ENCODE measurements at places on chromosomes 12 and 14.

DNA sequence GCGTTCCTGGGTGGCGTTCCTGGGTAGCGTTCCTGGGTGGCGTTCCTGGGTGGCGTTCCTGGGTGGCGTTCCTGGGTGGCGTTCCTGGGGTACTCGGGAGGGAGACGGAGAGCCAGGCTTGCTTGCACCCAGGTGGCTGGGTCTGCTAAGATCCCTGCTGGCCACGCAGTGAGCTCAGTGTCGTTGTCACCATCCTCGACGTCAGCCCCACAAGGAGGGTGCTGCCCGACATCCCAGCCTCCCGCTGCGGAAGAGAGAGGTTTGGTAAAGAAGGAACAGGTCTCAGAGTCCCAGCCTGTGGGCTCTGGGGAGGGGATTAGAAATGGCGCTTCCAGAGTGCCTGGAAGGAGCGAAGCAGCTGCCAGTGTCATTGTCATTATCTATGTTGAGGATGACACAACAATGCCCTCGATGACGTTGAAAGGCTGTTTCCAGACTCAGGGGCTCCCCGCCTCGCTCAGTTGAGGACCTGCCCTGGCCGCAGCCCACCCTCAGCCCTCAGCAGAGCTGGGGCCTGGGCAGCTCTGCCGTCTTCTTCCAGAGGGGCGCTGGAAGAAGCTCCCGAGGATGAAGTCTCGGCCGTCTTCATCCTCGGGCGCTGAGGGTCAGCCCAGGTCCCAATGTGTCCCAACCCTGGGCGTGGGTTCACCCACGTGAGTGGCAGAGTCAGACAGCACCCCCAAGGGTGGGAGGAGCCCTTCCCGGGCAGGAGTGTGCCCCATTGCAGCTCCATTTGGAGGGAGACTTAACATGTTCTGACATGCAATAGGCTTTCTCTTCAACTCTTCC, 328.8 kb downstream of the ADGRD1 start:
- DNase-seq: peak; percentile 7

DNA sequence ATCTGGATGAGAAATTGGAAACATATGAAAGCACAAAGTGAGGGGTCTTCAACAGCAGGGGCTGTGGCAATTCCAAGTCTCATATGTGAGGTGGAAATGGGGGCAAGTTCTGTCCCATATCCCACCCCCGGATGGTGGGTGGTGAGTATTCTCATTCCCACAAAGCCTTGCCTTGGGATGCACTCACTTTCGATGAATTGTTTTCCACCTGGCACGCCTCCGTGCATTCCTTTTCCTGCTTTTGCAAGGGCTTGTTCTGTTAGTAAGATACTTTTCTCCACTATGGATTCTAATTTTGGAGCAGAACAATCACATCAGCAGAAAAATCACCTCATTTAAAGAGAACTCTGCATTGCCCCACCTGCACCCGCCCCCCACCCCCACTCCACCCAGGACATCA, 3.1 kb downstream of the LACRT start:
- DNase-seq: no peak

DNA sequence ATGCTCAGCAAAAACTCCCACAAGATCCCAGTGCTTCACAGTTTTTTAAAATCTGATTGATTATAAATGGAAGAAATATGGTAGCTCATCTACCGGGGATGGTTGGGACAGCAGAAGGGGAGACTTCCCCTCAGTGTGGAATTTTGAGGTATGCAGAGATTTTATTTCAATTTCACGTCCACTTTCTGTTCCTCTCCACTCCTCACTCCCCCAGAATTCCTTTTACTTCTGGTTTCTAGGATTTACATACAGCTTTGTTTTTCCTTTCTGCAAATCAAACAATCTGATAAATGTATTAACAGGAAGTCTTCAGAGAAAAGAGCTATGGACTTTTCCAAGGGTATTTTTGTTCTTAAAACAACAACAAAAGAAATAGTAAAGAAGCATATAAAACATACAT, 181.5 kb upstream of the ARHGAP5 start:
- DNase-seq: no peak

GRCh38 chr14:54481695-54482094, 7.1 kb downstream of the GMFB start:
- DNase-seq: no peak

DNA sequence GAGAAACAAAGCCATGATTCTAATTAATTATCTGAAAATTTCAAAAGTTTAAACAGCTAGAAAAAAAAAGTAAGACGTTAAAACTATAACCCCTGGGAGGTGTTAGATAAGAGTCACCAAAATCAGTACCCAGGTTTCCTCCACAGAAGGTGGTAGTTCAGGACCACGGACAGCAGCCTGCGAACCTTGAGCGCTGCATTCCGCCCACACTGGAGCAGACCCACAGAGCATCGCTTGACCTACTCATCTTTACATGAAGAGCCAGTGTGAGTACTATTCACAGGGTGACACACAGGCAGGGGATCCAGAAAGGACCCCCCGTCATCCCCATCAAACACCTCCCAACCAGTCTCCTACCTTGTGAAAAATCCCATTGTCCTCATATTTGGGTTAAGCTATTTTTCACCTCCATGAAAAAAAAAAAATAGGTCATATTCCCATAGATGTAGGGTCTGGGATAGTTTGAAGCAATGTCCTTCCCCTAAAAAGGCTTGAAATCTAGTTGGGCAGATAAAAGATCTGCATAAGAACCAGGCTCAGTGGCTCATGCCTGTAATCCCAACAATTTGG, 8.8 kb upstream of the CHGA start:
- peak; percentile 69 for DNase-seq

GRCh38 chr12:8047842-8048241, 15.3 kb downstream of the FOXJ2 start:
- DNase-seq: no peak

DNA sequence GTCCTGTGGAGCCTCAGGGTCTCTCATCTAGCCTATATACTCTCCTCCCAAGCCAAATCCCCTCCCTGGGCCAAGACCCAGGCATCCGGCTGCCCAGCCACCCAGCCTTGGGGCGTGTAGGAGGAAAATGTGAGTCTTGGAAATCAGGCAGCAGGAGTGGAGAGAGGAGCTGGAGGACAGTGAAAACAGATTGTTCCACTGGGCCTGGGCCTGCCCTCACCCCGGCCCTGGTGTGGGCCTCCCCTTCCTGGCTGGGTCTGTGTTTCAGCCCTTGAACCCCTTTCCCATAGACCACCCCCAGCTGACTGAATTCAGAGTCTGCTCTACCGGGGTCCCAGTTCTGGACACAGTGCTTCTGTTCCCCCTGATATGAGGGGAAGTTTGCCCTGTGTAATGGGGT, 6.7 kb downstream of the ITGA5 start:
- no peak for DNase-seq

DNA sequence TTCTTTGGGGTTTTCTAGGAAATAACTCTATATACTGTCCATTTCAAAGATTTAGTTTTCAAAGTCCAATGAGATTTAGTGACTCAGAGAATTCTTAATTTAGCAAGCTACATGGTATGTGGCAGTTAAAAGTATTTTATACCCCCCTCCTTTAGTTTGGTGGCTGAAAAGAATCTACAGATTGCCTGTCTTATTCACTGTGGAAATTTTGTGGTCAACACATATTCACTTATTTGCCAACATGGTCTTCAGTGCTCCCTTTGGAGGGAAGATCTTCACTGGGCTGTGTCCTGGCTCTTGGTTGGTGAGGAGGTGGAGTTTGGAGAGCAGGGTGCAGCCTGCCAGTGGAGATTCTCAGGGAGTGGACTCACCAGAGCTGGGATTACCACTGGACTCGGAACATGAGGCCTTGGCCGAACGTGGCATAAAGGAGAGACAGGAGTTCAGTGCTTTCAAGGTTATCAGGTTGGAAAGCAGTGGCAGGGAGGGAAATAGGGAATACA, 39.8 kb downstream of the SAMD4A start:
- no peak for DNase-seq

- DNase-seq: no peak
These were observed 29.0 kb upstream of the SMUG1 start for GRCh38 chr12:54217774-54218241.

DNA sequence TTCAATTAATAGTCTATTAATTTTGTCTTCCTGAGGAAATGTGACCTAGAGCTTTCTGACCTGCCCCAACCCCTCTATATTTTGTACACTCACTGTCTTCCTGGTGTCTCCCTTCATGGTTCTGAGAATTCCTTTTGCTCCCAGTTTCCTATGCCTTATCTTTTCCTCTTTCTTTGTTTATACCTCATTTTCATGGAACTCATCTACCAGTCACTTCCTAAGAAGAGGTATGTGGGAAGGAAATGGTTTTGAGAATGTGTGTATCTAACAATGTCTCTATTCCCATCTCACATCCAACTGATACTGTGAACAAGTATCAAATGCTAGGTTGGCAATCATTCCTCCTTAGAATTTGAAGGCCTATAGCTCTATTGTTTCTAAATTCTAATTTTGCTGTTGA, 245.1 kb upstream of the EGLN3 start:
- DNase-seq: no peak

DNA sequence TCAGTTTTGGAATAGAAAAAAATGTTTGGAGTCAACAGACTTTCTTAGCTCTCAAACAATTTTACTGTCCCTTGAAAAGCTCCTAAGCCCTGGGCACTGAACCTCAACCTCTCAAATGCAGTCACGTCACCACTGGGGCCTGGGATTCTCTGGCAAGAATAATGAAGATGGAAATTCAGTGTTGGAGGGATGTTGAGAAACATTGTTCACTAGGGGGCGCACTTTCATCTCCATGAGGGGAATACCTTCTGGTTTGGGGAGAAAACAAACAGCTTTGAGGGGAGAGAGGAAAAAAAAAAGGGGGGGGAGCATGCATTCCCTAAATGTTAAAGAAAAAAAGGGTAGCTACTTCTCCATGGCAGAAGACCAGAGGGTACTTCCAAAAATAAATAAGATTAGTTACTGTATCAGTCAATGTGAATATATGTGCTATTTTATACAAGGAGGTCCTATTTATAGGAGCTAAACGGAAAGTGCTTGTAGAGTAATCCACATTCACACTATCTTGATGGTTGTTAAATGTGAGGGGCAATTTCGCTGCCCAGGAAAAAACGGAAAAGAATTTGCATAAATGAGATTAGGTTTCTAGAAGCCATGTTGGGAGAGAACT, 5.8 kb upstream of the TBPL2 start:
- DNase-seq: no peak

DNA sequence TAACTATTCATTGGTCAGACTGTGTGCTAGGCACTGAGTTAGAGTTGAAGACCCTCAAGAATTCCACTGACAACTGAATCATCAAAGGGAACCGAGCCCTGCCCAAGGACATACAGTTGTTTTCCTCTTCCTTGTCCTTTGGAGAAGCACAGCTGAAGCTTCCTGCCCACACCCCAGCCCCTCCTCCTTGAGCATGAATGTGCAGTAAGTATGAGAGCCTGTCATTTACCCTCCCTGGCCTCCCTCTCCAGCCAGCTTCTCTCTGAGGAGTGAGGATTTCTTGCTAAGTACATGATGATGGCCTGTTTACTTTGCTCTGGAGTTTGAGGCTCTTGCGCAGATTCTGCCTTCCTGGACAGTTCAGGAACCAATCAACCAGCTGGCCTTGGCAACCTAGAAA, 235.2 kb downstream of the CACNA1C start:
- no peak for DNase-seq

DNA sequence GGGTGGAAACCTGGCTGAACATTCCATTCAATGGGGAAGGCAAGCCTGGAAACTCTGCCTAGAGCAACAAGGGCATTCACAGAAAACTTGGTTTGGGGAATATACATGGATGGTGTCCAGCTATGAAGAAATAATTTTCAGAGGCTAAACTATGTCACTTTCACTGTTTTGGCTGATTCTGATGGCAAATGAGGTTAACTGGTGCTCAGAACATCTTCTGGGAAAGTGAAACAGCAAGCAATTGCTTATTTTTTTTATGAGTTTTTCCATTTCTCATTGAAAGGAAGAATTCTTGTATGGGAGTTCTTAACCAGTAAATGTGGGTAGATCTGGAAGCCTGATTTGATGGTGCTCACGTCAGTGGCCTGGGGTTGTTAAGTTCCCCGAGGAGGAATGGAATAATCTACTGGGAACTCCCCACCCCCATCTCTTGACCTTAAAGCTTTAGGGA, 132.8 kb upstream of the BTG1 start:
- no peak for DNase-seq

GRCh38 chr12:121038861-121039668, at the start of gene OASL:
Gene OASL, minus strand, starts transcription at chr12:121039246. Its CDS starts 275 bp downstream, at chr12:121038971.
- peak; percentile 78 for DNase-seq

- DNase-seq: no peak
These were observed 94.1 kb downstream of the ANO6 start for GRCh38 chr12:45309836-45310626.

GRCh38 chr12:753611-754472, 1.5 kb downstream of the WNK1 start:
- peak; percentile 68 for DNase-seq

DNA sequence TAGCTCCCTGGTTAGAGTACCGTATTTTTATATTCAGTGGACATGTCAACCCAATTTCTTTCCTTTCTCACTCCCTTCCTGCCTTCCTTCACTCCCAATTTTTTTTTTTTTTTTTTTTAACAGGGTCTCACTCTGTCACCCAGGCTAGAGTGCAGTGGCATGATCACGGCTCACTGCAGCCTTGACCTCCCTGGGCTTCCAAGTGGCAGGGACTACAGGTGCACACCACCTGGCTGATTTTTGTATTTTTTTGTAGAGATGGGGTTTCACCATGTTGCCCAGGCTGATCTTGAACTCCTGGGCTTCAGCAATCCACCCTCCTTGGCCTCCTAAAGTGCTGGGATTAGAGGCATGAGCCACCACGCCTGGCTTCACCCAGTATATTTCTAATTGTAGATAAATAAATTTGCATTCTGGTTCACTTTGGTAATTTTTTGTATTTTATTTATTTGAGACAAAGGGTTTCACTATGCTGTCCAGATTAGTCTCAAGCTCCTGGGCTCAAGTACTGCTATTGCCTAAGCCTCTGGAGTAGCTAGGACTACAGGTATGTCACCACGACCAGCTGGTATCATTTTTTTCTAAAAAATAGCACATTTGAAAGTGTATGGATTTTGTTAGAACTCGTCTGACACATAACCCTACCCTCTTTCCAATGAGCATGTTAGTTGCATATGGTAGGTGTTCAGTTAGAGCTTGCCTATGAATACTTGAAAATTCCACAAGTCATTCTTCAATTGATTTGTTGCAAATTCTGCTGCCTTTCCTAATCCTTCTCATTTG, 15.7 kb downstream of the SLC38A2 start:
- DNase-seq: no peak

GRCh38 chr14:60276347-60276746, 27.3 kb downstream of the PPM1A start:
- DNase-seq: no peak

GRCh38 chr12:126033751-126034150, 968.5 kb downstream of the AACS start:
- DNase-seq: no peak

GRCh38 chr14:85528897-85529631, 880 bp upstream of the FLRT2 start:
- no peak for DNase-seq

DNA sequence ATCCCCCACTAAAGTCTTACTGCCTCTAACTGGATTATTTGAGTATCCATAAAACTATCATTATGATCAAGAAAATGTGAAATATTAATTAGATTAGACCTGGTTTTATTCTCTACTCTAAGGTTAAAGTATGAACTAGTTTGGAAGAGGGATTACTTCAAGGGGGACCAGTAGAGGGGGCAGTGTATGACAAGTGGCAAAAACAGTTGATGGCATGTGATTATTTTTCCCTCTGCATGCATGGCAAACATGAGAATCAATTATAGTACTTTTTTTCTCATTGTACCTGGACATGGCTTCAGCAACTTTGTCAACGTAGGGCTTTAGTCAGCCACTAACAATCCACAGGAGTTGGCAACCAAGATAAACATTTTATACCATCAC, 145.0 kb upstream of the SLC38A2 start:
- DNase-seq: no peak
